ENCODE measurements at places on chromosomes 1 and 21. TPM values are rescaled to one million over a fixed set of nuclear protein-coding genes. Genes with fewer than 3 reads are reported as not detected.

APOBEC4 gene
- total RNA-seq, result not detected

TEX38 gene
- 0.29 TPM for total RNA-seq

TNNI3K gene
- 1.8 TPM for total RNA-seq

HMGN2 gene
- total RNA-seq, result 426 TPM

CAMK1G gene
- total RNA-seq, result 2.2 TPM

KIF26B gene
- total RNA-seq, result 0.87 TPM

PRELP gene
- total RNA-seq, result 4.3 TPM

TMEM81 gene
- total RNA-seq, result 1.5 TPM

SLAMF9 gene
- not detected for total RNA-seq

ADCY10 gene
- total RNA-seq, result 0.15 TPM

MPL gene
- total RNA-seq, result not detected

MKNK1 gene
- total RNA-seq, result 24.6 TPM

Measured in smooth muscle cell of trachea (primary cell).